Vagina (tissue), 2 donors: ENCODE measurements at places on chromosomes 4 and X. TPM values are rescaled to one million over a fixed set of nuclear protein-coding genes. Genes with fewer than 3 reads are reported as not detected.

Gene PAGE2B
- not detected for total RNA-seq

Gene JCHAIN
- 2.7 TPM for total RNA-seq

DNA sequence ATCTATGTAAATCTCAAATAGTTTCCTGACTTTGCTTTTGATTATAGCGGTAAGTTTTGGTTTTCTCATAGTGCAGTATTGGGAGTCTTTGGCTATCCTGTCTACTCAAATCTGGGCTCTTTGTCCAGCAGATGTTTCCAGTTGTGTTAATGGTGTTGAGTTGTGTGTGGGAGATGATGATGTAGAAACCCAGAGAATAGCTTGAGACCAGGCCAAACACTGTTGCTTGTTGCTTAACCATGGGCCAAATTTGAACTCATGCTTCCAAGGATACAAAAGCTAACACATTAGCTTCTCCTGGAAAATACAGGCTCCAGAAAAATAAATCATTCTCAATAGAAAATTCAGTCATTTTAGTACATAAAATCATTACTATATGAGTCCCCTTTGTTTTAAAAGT, 82.6 kb upstream of the GYPA start:
- no peaks in the 10 kb centered on the region for H3K36me3 ChIP-seq
- DNase-seq: no peak
- H3K4me1 ChIP-seq: no peaks in the 10 kb centered on the region
- H3K27ac ChIP-seq: no peak overlapping the region

GRCh38 chr4:107319386-107319785, 283.3 kb upstream of the DKK2 start:
- H3K4me1 ChIP-seq: no peaks in the 10 kb centered on the region
- no peaks in the 10 kb centered on the region for H3K36me3 ChIP-seq
- no peaks in the 10 kb centered on the region for H3K27me3 ChIP-seq
- H3K27ac ChIP-seq: no peak overlapping the region

DNA sequence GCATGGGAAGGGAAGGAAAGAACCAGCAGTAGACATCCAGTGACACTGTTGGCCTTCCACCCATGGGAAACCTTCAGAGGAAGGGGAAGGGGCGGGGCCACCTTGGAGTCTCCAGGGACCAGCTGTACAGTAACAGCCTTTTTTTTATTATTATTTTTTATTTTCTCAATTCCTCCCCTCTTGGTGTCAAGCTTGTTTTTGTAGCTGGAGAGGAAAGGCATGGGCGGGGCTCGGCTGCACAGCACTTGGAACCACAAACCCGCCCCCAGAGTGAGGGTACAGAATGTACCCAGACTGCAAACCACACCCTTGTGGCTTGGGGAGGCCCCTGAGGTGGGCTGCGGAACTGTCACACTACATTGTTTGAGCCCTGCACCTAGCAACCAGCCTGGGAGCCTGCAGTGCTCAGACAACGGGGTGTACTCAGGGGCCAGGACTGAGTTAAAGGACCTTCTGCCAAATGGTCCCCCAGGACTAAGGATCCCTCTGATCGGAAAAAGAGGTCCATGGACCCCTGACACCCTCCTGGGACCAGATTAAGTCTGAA, 45.7 kb downstream of the PRPS1 start:
- H3K27ac ChIP-seq: peak overlapping the region; percentile 88
- peaks cover 33% of the 10 kb centered on the region for H3K4me1 ChIP-seq
- peak overlapping the region; percentile 56 for H3K4me3 ChIP-seq
- DNase-seq: peak; percentile 95

- no peak overlapping the region for H3K4me3 ChIP-seq
- no peaks in the 10 kb centered on the region for H3K4me1 ChIP-seq
- no peaks in the 10 kb centered on the region for H3K36me3 ChIP-seq
- no peak for DNase-seq
These were observed 960.3 kb downstream of the C4orf33 start for GRCh38 chr4:130056286-130056685.

DNA sequence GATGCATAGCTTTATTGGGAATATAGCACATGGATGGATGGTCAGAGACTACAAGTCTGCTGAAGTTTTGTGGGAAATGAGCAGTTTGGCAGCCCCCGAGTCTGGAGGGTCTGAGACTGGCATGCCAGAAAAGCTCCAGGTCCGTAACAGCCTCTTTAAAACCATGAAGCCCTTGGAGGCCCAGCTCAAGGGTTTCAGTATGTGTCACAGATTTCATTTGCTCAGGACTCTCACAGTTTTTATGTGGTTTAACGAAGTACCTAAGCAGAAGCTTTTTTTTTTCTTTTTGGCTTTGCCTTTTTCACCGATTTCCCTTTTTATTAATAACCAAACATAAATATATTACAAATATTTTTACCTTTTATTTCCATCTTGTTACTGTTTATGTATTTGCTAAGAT, 30.6 kb upstream of the TMEM184C start:
- peak; percentile 44 for DNase-seq
- H3K27ac ChIP-seq: no peak overlapping the region
- no peaks in the 10 kb centered on the region for H3K27me3 ChIP-seq
- no peaks in the 10 kb centered on the region for H3K36me3 ChIP-seq
- H3K4me3 ChIP-seq: no peak overlapping the region

DNA sequence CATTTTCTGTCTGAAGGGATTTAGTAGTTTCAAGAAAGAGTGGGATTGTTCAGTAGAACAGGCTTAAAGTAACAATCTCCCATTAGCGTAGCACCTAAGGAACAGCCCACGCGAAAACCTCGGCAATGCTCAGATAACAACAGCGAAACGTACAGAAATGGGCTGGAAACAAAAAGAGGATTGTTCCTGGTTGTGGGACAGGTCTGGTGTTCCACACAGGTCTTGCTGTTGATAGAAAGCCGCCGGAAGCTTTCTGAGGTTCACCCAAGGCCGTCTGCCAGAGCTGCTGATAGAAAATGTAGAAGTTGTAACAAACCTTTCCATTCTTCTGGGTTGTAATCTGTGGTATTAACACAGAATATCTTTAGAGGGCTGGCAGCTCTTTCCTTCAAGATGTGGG, 69.4 kb upstream of the CLCN4 start:
- H3K4me1 ChIP-seq: peaks cover 30% of the 10 kb centered on the region
- H3K36me3 ChIP-seq: peaks cover 4% of the 10 kb centered on the region
- H3K4me3 ChIP-seq: no peak overlapping the region
- H3K27ac ChIP-seq: no peak overlapping the region

GRCh38 chr4:169220447-169220846, 50.3 kb downstream of the SH3RF1 start:
- no peak overlapping the region for H3K27ac ChIP-seq
- no peak for DNase-seq
- H3K27me3 ChIP-seq: no peaks in the 10 kb centered on the region
- H3K4me3 ChIP-seq: no peak overlapping the region
- peaks cover 15% of the 10 kb centered on the region for H3K4me1 ChIP-seq
- H3K36me3 ChIP-seq: no peaks in the 10 kb centered on the region

GRCh38 chr4:66284991-66285451, 614.7 kb upstream of the EPHA5 start:
- DNase-seq: no peak
- H3K27me3 ChIP-seq: no peaks in the 10 kb centered on the region
- H3K27ac ChIP-seq: no peak overlapping the region
- H3K4me3 ChIP-seq: no peak overlapping the region

DNA sequence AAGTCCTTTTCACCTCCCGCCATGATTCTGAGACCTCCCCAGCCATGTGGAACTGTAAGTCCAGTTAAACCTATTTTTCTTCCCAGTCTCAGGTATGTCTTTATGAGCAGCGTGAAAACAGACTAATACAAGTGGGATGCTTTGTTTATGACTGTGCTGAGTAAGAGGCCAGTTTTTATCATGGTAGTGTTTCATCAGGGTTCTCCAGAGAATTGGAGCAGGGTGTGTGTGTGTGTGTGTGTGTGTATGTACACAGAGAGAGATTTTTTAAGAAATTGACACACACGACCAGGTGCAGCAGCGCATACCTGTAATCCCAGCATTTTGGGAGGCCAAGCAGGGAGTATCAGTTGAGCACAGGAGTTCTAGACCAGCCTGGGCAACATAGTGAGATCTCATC, 34.6 kb upstream of the SLC2A9 start:
- peak; percentile 31 for DNase-seq
- H3K4me3 ChIP-seq: no peak overlapping the region
- H3K4me1 ChIP-seq: no peaks in the 10 kb centered on the region
- no peaks in the 10 kb centered on the region for H3K36me3 ChIP-seq

DNA sequence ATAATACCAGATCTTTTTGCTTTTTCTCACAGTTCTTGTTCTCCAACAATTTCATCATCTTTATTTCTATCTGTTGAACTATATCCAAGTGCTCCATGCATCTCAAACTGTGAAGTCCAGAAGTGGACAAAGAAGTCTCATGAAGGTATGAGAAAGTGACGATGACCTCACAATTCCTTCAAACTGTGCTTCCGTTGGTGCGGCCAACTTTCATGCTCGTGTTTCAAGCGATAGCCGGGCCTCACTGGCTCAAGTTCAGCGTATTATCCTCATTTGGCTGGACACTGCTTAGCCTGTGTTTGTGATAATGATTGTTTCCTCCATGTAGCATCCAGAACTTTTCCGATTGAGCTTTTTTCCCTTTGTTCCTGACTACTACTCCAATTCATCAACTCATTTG, 143.1 kb downstream of the PALLD start:
- H3K4me1 ChIP-seq: peaks cover 33% of the 10 kb centered on the region
- H3K27ac ChIP-seq: no peak overlapping the region
- no peaks in the 10 kb centered on the region for H3K27me3 ChIP-seq
- H3K36me3 ChIP-seq: no peaks in the 10 kb centered on the region
- DNase-seq: no peak
- H3K4me3 ChIP-seq: no peak overlapping the region

Gene TRIM61
- total RNA-seq: not detected

Gene PAGE3
- total RNA-seq: not detected

Gene BEND2
- total RNA-seq: not detected

Gene CCDC149
- 16.7 TPM for total RNA-seq

Gene MSX1
- total RNA-seq: 31.4 TPM

DNA sequence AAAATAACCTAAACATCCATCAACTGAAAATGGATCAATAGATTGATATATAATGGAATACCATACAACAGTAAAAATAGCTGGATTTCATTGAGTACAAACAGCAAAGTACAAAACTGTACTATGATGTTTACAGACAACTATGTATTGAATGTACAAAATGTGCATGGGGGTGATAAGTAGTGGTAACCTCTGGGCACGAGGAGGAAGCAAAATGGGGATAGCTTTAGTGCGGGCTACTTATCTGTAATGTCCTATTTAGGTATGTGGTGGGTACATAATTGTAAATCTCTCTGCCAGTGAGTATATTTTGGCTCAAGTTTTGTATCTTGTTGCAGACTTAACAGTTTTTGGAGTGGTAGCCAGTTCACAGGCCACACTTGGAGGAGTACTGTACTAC, 123.6 kb downstream of the STAG2 start:
- H3K27ac ChIP-seq: no peak overlapping the region
- H3K4me1 ChIP-seq: no peaks in the 10 kb centered on the region
- H3K36me3 ChIP-seq: peaks cover 10% of the 10 kb centered on the region
- no peak for DNase-seq
- no peak overlapping the region for H3K4me3 ChIP-seq

- H3K4me1 ChIP-seq: peaks cover 39% of the 10 kb centered on the region
- H3K4me3 ChIP-seq: no peak overlapping the region
- no peak for DNase-seq
- H3K27ac ChIP-seq: no peak overlapping the region
These were observed 2.0 kb downstream of the SLC25A6 start for GRCh38 chrX:1389993-1390285.

- H3K27me3 ChIP-seq: no peaks in the 10 kb centered on the region
- no peaks in the 10 kb centered on the region for H3K36me3 ChIP-seq
- no peak overlapping the region for H3K4me3 ChIP-seq
These were observed 1275.3 kb upstream of the TENM3 start for GRCh38 chr4:180967936-180968335.

DNA sequence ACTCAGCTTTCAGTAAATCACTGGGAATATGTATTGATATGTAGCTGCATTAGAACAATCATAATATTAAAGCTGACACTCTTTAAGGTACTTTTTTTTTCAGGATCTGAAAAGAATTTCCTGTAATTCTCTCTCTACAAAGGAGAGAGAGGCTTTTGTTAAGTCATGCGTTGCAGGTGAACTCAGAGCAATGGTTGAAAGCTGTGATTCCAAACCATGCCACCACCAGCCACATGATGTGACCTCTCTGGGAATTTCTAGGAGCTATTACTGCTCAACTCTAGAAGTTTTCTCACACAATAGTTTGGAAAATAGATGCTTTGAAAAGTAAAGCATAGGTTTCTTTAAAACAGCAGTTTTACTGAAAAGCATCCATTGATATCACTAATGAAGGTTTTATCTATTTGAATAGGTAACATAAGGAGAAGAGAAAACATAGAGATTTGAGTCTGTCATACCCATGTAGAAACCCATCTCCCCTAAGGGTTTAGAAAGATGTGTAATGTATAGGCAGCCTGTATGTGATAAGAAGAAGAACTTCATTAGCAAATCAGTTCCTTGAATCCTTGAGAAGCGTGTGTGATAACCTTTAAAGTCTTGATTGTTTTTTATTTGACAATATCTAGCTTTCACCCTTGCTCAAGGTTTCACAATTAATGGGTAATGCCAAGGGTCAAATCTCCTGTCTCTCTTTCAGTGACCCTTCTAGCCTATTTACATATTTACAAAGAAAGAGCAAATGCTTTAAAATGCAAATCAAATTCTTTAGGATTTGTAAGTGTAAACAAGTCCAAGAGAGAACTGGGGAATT, 161.0 kb upstream of the ANKRD50 start:
- DNase-seq: no peak
- no peaks in the 10 kb centered on the region for H3K4me1 ChIP-seq
- H3K27ac ChIP-seq: no peak overlapping the region
- H3K36me3 ChIP-seq: no peaks in the 10 kb centered on the region
- H3K4me3 ChIP-seq: no peak overlapping the region

DNA sequence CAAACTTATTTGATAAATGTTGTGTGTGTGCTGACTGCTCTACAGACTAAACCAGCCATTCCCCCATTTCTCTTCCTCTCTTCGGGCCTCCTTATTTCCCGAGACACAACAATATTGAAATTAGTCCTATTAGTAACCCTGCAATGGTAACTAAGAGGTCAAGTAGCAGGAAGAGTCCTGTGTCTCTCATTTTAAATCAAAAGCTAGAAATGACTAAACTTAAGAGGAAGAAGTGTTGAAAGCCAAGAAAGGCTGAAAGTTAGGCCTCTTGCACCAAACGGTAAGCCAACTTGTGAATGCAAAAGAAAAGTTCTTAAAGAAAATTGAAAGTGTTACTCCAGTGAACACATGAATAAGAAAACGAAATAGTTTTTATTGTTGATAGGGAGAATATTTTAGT, 357.8 kb upstream of the SLC7A11 start:
- H3K4me3 ChIP-seq: no peak overlapping the region
- H3K27ac ChIP-seq: no peak overlapping the region
- H3K36me3 ChIP-seq: no peaks in the 10 kb centered on the region
- no peak for DNase-seq

Gene ANKRD50
- total RNA-seq: 20.6 TPM
